ENCODE measurements at places on chromosomes 13 and 19.

DNA sequence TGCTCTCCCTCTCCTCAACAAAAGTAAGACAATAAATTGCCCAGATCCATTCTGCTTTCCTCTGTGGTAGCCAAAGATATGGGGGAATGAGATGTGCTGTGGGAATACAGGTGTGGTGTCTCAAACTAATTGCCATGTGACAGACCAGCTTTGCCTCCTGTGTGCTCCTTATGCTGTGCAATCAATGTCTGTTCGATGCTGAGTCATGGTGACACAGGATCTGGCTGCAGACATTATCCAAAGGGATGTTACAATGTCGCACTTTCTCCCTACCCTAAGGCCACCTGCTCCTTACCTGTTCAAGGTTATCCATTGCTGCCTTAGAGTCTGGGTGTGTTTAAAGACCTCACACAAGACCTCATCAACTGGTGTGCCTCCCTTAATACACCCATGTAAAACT is 32.5 kb downstream of the FGF14 start:
- DNase-seq: no peak

- DNase-seq: no peak
Measured at GRCh38 chr13:19172647-19173030, 9.0 kb downstream of the TUBA3C start.

- DNase-seq: peak; percentile 98
Measured at GRCh38 chr13:113785051-113786010, 26.3 kb downstream of the TMEM255B start.

DNA sequence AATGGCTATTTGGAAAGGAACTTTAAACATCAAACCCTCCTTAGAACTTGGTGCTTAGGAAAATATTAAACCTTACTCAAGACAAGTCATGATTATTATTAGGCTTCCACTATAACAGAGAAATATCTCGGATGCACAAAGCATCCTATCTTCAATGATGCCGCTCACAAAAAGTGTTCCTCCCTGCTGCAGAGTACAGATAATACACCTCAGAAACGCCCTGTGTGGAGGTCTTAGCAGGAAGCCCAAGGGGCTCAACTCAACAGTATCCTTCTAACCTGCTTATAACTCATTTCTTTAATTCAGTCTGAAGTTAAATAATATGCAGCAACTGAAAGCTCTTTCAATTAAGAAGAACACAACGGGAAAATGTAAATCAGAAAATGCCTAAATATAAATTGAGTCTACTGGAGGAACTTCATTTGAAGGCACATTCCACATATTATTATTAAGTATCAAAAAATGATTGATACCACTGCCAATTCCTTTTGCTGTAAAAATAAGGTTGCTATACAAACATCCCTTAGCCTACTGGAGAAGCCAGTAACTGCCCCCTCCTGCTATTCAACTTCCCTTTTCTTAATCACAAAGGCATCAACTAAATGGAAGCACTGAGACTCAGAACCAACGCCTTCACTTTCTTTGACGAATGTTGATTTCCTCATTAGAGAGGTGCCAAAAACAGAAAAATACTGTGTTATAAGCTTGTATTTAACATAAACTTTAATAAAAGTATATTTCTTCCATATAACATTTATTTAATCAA is 12.0 kb downstream of the ELF1 start:
- no peak for DNase-seq

GRCh38 chr13:30119476-30119875 is 187.9 kb downstream of the KATNAL1 start:
- DNase-seq: peak; percentile 19

DNA sequence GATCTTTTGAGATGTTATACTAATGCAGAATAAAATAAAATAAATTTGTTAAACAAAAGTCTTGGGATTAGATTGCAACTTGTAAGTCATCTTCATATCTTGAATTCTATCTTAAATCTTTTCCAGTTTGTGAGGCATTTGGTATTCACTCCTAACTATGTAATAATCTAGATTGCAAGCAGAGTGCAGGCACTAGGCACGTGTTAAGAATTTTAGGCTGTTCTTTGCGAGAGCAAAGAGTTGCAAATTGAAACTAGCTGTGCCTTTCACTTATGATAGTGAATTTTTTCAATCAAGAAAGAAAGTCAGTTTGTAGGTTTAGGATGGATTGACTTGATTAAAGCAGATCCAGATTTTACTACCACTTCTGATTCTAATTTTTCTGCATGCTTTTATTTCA is 264.1 kb upstream of the SPRY2 start:
- DNase-seq: no peak

- DNase-seq: no peak
Measured at GRCh38 chr13:74190999-74191398, 56.8 kb upstream of the KLF12 start.

GRCh38 chr19:50550594-50550966 is 17.7 kb downstream of the LRRC4B start:
- DNase-seq: no peak

DNA sequence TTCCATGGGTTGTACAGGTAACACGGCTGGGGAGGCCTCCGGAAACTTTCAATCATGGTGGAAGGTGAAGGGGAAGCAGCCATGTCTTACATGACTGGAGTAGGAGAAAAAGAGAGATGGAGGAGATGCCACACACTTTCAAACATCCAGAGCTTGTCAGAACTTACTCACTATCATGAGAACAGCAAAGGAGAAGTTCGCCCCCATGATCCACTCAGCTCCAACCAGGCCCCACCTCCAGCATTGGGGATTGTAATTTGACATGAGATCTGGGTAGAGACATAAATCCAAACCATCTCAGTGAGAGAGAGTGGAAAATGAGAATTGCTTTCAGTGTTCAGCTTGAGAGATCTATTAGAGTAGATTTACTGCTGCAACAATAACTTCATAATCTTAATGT is 210.9 kb downstream of the NDFIP2 start:
- no peak for DNase-seq

DNA sequence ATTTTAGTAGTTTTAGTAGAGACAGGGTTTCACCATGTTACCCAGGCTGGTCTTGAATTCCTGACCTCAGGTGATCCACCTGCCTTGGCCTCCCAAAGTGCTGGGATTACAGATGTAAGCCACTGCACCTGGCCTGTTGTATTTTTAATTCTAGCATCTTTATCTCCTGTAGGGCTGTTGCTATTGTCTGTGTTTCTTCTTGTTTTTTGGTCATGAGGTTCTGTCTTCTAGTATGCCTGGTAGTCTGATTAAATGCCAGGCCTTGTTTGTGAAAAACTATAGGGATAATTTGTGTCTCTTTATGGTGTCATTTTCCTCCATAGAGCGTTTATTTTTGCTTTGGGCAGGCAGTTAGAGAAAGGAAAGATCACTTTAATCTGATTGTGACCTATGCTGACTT is 3.1 kb downstream of the ARHGEF18 start:
- no peak for DNase-seq

GRCh38 chr19:1040476-1041271 is 767 bp downstream of the ABCA7 start:
- DNase-seq: peak; percentile 99

DNA sequence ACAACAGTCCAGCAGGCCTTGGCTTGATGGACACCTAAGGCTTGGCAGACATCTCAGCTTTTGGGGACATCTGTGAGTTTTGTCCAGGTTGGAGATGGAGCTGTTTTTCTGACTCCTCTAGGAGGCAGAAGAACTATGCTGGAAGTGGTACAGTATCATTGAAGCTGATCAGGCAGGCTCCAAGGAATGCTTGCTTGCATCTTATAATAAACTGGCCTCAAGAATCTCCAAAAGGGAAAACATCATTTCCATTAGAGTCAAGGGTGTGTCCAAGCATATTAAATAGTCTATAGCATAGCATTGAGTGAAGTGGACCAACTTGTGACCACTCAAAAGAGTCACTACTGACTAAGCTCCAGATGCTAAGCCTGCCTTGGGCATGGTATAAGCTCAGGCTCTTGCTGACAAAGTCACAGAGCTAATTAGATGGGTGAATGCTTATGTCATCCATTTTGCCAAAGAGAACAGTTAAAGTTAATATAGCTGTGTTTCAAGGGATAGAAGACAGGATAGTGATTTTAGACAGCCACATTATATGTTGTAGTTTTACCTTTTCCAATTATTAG is 216.0 kb downstream of the DNAJC15 start:
- DNase-seq: no peak

DNA sequence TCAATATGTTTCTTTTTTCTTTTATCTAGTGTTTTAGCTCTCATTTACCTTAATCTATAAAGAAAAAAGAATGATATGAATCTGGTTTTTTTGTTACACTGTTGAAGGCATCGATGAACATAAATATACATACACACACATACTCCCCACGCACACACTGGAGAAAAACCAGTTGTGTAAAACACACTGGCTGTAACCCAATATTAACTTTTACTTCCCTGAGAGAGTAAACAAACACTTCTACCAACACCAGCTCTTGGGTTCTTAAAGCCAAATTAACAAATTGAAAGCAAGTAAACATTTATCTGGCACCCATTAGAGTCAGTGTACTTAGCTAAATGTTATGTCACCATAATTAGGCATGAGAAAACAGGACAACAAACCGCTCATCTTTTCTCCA is 145.7 kb downstream of the ABCC4 start:
- no peak for DNase-seq

- no peak for DNase-seq
Measured at GRCh38 chr13:91565296-91565695, 166.9 kb downstream of the GPC5 start.

DNA sequence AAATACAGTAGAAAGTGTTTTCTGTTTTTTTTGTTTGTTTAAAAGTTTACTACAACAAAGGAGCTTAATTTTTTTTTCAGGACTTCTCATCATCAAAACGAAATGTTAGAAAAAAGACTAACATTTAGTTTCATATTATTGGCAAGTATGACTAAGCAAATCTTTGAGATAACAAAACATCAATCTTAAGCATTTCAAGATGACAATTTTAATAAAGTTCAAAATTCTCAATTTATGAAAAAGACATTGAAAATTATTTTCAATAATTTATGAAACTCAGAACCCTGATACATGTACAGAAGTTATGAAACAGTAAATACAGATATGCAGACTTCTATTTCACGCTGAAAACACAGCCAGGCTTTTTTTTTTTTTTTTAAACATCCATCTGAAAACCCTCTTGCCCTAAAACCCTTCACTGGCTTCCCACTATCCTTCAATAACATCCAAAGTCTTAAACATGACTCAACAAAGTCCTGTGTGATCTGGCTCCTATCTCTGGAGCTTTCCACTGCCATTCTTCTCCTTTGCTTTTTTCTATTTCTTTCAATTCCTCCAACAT is 3.9 kb downstream of the RBM26 start:
- DNase-seq: no peak

DNA sequence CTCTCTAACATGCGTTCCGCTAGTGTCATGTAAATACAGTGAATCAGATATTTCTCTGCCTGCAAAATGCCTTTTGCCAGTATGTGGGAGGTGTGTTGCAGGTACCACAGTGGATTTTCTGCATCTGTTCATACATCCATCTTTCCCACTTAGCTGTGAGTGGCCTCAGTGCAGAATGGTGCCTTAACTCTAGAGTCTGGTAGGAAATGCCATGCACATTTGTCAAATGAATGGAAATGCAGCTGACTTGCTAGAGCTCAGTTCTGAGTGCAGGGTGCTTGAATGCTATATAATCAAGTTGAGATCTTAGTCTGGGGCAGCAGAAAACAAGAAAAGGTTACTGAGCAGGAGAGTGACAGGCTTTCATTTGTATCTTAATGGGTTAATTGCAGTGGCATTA is 68.2 kb downstream of the LRCH1 start:
- DNase-seq: no peak

DNA sequence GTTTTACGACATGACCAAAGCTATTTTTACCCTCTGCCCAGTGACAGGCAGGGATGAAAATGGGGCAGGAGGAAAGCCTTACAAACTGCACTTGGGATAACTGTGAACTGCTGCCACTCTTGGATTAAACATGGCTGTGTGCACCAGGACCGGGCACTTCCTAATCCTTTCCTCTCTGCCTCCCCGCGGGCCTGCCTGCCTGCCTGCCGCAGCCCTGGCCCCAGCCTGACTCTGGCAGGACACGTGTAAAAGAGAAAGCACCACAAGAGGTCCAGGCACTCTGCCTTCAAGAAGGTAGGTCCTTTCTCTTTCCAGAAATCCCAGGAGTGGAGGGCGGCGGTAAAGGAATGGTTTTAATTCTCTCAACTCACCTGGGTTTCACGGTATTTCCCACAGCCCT is 4.8 kb downstream of the TSHZ3 start:
- no peak for DNase-seq

DNA sequence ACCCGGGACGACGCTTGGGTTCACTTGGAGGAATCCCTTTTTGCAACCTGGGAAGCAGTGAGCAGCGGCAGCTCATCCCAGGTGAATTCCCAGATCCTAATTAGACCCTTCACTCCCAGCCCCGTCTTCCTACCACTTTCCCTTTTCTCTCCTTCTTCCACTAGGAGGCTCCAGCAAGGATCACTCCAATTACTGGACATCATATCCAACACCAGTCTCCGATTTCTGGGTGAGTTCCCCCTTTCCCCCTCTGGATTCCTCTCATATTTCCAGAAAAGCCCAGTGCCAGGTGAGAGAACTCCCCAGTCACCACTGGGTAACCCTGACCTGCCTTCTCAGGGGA is 17.1 kb upstream of the ZSCAN4 start:
- no peak for DNase-seq

GRCh38 chr19:38089440-38089839 is 134.6 kb downstream of the DPF1 start:
- DNase-seq: no peak

DNA sequence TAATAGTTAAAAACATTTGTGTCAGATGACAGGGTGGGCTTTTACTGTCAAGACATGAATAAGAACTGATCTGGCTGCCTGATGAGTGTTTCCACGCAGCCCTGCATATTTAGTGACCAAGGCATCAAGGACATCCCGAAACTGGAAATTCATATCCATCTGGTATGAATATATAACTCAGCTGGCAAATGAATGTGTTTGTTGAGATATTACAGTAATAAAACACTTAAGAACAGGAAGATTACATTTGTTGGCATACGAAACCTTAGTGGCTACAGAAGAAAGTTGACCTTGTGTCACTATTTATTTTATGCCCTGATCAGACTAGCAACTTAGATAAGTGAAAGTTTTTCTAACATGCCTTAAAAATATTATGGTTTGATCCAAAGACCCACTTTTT is 32.8 kb downstream of the RAP2A start:
- no peak for DNase-seq

GRCh38 chr19:18131841-18132596 is 20.9 kb upstream of the PIK3R2 start:
- DNase-seq: no peak

GRCh38 chr13:72204291-72204690 is 337.3 kb upstream of the DACH1 start:
- DNase-seq: no peak

- DNase-seq: no peak
Measured at GRCh38 chr13:107977071-107977574, 238.2 kb downstream of the LIG4 start.

- DNase-seq: no peak
Measured at GRCh38 chr13:46124531-46124966, 19.7 kb upstream of the CPB2 start.

DNA sequence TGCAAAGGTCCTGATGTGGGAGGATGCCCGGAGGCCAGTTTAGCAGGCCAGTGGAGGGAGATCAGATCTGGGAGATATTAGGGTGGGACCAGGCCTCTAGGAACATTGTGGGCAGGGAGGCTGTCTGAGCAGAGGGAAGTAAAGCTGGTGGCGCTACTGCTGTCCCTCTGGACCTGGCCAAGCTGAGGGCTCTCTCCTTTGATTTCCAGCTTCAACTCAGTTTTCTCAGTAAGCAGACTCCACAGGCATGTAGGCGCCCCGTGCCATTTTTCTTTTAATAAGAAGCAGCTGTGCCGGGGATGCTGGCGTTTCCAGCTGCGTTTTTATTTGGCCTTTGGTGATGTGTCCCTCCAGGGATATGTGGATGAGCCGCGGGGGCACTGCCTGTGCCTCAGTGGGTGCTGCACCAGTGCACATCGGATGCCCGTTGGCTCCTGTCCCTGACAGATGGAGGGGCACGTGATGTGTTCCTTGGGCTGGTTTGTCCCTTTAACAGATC is 6.7 kb downstream of the DNM2 start:
- DNase-seq: no peak
